Fibroblast of gingiva (primary cell): ENCODE measurements at places on chromosomes 7 and 10.

DNA sequence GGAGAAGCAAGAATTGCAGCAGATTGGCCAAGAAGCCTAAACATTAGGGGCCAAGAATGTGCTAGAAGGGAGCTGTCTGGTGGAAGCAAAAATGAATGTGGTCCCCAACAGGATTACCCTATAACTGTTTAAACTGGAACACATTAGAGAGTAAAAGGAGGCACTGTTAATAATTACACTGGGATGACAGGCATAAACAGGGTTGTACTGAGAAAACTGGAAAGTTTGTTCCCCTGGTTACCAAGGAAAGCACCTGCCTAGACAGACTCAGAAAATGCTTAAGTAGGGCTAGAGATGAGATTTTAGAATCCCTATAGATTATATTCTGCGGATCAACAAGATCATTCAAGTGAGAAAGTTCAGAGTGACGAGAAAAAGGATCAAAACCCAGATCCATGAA is 100.8 kb downstream of the CTTNBP2 start:
- no peak for DNase-seq

GRCh38 chr7:111540199-111540815 is 22.0 kb downstream of the IMMP2L start:
- peak; percentile 15 for DNase-seq

DNA sequence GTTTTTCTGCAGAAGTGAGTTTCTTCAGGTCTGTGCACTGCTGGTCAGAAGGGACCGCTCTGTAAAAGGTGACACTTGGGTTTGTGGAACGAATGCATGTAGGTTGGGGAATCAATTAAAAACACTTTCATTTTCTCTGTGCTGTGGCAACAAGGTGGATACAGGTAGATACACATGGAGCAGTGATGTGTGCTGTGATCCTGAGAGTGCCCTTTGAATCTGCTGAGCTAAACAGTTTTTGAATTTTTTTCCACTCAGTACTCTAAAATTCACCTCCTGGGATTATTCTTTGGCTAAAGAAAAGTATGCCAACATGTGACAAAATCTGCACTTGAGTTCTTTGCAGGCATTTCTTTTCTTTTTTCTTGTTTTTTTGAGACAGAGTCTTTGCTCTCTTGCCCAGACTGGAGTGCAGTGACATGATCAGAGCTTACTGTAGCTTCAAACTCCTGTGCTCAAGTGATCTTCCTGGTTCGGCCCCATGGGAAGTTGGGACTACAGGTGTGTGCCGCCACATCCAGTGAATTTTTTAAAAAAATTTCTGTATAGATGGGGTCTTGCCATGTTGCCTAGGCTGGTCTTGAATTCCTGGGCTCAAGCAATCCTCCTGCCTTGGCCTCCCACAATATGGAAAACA is 338.9 kb downstream of the EXOC4 start:
- no peak for DNase-seq

DNA sequence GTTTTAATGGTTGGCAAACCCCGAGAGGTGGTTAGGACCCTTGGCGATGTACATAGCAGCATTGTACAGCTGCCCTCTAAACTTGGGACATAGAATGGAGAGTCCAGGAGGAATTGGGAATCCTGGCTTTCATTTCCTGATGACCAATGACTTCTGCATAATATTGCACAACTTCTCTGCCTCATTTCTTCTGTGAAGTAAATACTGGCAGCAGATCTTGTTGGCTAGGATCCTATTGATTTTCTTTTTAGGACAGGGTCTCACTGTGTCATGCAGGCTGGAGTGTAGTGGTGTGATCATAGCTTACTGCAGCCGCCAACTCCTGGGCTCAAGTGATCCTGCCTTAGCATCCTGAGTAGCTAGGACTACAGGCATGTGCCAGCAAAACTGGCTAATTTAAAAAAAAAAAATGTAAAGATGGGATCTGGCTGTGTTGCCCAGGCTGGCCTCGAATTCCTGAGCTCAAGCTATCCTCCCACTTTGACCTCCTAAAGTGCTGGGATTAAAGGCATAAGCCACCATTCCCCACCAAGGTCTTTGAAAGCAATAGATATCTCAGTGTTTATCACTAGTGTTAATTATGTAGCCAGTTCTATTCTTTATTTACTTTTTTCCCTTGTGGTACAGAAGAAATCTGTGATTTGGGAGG is 58.1 kb downstream of the PODXL start:
- peak; percentile 71 for DNase-seq

DNA sequence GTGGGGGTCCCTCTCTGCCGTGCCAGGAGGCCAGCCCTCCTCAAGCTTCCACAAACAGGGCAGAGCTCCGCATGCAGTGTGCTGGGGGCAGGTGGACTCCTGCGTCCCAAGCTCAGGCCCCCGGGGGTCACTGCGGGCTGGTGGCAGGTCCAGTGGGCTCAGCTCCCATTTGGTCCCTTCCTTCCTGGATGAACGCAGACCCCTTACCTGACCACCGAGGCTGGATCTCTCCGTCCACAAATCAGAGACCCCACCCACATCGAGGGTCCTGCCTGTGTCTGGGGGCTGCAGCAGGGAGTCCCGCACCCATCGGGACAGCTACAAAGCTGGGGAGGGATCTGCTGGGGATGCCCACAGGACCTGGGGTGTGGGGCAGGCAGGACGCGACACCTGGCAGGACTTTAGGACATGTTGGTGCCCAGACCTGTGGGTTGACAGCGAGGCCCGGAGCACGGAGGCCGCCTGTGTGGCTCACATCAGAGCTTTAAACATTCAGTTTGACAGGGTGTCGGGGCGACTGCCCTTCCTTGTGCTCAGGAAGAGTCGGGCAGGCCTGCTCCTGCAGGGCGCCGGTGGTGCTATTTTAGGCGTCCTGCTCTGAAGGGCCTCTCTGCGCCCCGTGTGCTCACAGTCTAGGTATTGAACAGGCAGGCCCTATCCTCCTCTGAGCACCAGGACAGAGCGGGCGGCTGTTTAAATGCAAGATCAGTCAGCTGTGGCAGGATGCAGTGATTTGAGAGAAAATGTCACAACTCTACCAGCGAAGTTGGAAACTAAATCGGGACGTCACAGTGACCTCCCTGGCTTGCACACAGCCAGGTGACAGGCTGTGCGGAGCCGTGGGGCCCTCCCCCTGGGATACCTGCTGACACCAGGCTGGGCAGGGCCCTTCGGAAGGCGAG is 15.9 kb upstream of the CFAP46 start:
- DNase-seq, result no peak

DNA sequence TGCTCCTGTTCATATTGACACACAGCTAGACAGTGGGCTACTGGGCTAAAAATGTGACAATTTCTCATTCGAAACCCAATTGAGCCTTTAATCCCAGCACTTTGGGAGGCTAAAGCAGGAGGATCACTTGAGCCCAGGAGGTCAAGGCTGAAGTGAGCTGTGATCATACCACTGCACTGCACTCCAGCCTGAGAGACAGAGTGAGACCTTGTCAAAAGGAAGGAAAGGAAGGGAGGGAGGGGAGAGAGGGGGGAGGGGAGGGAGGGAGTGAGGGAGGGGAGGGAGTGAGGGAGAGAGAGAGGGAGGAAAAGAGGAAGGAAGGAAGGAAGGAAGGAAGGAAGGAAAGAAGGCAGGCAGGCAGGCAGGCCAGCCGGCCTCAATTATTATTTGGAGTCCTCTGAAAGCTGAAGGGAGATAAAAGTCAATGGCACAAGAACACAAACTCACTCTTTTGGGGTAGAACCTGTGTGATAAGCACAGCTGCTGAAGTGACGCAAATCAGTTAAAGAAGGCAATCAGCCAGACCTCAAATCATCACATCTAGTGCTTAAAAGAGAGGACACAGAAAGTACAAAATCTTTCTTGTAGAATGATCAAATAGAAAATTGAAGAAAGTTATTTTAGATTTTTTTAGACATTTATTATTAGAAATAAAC is 98.1 kb downstream of the CCDC71L start:
- DNase-seq, result no peak

DNA sequence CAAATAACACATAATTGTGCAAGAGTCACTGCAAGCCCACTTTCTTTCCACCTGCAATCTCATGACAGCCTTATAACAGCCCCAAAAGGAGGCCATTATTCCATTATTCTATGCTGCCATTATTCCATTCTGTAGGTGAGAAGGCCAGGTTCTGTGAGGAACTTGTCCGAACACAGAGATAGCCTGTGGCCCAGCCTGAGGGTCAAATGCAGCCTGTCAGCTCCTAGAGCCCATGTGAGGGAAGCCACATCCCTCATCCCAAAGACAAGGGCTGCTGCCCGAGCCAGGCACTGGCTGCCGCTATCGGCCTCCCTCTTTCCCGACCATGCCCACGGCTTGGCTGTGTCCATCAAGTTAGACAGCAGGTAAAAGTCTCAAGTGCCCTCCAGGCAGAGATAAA is 24.1 kb upstream of the C10orf71 start:
- no peak for DNase-seq

- peak; percentile 39 for DNase-seq
These were observed 35.3 kb downstream of the VSTM4 start for GRCh38 chr10:49080071-49080470.

- DNase-seq, result no peak
These were observed 170.8 kb upstream of the GLI3 start for GRCh38 chr7:42407833-42408232.

GRCh38 chr7:94313926-94314325 is 80.8 kb upstream of the COL1A2 start:
- DNase-seq, result peak; percentile 39

- DNase-seq, result no peak
These were observed 246.9 kb downstream of the AGMO start for GRCh38 chr7:15314922-15315321.

- peak; percentile 22 for DNase-seq
These were observed 58.3 kb downstream of the ZNF518A start for GRCh38 chr10:96188421-96188820.

DNA sequence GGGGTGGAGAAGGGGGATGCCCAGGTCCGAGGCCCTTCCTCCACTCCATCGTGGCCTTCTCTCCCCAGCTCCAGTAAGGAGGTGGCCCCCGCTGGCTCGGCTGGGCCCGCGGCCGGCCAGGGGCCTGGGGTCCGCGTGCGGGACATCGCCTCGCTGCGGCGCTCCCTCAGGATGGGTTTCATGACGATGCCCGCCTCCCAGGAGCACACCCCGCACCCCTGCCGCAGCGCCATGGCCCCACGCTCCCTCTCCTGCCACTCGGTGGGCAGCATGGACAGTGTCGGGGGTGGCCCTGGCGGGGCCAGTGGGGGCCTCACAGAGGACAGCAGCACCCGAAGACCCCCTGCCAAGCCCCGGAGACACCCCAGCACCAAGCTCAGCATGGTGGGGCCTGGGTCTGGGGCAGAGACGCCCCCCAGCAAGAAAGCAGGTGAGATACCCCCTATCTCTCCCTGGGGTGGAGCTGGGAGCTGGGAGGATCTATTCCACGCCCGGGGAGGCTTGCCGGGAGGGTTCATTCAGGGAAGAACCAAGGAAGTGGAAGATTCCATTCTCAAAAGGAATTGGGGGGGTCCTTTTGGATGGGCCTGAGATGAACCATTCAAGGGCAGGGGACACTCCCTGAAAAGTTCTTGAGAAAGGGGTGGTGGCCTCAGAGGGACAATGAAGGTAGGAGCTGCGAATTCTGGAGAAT is 3.2 kb downstream of the NYAP1 start:
- no peak for DNase-seq

DNA sequence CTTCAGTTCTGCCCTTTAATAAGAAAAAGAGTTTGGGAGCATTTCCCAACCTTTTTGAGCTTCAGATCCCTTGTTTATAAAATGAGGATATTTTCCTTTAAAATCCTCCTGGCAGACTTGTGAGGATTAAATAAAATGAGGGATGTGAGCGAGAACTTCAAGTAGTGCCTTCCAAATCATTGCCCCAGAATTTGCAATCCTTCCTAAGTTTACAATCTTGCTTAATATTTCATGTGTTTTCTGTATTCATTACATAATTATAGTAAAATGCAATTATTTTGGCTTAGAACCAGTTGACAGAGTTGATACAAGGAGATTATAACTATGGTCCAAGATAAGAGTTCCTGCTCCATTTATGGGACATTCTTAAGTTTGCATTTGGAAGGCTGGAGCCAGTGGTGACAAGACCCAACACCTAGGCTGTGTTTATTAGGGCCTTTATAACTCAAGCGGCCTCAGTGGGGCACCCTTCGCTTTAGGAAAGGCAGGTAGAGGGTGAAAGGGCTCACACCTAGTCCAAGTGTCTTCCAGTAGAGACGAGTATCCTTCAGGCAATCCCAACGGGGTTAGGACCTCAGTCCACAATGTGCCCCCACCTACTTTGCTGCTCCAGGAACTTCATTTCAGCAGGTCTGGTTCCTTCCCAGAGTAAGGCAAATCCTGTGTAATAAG is 317.5 kb downstream of the WDR11 start:
- DNase-seq, result no peak

DNA sequence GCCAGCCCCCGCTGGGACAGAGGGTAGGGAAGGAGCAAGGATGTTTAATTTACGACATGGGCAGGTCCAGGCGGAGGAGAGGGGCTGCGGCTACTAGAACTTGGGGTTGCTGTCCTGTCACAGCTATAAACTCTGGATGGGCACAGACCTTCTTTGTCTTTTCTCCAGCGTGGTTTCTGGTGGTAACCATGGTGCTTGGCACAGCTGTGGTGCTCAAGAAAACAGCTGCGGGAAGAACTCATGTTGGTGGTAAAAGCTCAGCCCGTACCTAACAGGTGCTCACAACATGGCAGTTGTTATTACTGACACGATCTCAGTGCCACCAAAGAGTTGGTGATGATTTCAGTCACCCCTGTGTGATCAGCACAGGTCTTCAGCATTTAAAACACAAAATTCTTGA is 13.8 kb downstream of the BAIAP2L1 start:
- no peak for DNase-seq

DNA sequence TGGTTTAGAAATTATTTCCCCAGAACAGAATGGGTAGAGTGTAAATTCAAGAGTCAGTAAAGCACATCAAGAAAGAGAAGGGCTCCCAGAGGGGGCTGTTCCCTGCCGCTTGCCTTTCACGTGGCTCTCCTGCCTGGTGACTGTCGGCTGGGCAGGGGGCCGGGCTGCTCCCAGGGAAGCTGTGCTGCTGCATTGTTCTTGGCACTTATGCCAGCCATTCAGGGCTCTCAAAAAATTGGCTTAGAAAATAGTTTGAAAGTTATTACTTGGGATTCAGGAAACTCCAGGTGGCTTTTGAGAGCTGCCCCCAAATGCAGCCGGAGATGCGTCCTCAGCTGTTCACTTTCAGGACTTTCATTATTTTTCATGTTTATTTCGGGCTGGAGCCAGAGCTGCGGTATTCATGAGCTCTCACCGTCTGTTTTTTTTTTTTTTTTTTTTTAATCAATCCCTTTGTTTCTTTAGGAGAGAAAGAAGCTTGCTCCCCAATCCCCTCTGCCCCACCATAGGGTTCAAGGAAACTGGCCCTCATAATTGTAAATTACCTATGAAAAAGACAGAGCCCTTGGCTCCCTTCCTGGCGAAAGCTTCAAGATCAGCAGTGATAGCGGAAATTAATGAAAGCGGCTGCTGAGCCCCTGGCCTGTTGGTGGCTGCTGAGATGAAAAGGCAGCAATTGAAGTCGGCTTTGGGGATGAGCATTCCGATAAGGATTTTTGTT is 94.1 kb downstream of the SORCS3 start:
- no peak for DNase-seq

- peak; percentile 56 for DNase-seq
These were observed 10.5 kb downstream of the TMEM168 start for GRCh38 chr7:112779667-112780066.

GRCh38 chr10:109961174-109962001 is 38.1 kb upstream of the XPNPEP1 start:
- DNase-seq, result peak; percentile 27
